ENCODE measurements at places on chromosomes 6 and 20.
A peak's percentile ranks its signal among the peaks of the same experiment; 100 is the strongest.

DNA sequence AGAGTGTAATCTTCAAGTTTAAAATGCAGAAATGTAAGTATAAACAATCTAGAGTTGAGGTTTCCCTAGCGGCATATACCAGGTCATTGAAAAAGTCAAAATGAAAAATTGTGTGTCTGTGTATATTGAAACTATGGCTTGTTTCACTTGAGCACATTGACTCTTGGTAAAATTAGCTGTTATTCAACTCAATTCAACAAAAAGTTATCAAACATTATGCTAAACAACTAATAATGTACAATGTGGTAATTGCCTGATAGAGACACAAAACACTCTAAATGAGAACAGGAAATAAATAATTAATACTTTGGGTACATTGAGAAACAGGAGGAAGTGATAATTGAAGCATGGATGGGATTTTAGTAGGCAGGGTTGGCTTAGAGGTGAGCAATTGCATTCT lies 444.8 kb downstream of the CDKAL1 start:
- DNase-seq, result no peak

- DNase-seq, result peak; percentile 72
Observed at GRCh38 chr6:26158581-26159356, 71.5 kb downstream of the HFE start.

DNA sequence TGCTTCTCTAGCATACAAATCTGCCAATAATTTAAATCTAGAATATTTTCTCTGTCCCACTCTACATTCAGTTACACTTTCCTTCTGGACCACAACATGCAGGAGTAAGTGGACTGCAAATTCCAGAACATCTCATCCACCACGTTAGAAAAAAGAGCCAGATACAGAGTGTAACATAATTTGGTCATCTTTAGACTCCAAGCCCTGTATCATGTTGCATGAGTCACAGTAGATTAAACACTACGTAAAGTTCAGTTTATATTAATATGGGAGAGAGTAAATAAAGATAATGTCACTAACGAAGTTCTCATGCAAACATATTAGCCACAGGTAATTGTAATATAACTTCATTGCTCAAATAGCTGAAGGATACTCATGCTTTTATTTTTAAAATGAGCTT lies 327.0 kb downstream of the C6orf118 start:
- DNase-seq, result no peak

DNA sequence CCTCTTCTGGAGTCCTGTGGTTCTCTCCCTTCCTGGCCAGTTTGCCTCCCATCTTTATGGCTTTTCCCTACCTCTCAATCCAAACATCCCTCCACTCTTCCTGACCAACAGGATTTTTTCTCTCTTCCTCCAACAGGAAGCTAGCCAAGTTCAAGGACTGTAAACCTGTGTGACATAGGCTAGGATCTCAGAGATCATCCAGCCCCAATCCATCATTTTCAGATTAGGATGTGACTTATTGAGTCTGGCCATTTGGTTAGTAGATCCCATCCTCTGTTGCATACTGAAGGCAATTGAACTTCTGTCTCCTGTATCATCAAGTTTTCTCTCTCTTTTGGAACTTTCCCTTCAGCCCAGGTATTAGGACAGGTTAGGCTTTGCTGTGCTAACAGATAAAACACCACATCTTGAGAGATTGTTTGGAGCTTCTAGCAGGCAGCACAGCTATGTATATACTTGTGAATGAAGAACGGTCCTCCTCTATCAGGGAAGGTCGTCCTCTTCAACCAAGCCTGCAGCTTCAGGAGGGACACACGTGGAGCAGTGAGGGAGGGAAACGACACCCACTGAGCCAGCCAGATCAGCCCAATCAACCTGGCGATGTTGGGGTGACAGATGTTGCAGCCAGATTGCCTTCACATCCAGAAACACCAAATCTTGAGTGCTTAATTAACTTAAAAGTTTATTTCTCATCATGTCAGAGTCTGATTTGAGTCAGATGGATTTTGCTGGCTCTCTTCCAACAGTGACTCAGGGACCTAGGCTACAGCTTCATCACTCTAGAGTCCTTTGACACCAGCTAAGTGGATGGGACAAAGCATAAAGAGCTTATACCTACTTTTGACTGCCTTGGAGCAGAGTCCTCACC lies 106.8 kb downstream of the GJA10 start:
- DNase-seq, result peak; percentile 69

DNA sequence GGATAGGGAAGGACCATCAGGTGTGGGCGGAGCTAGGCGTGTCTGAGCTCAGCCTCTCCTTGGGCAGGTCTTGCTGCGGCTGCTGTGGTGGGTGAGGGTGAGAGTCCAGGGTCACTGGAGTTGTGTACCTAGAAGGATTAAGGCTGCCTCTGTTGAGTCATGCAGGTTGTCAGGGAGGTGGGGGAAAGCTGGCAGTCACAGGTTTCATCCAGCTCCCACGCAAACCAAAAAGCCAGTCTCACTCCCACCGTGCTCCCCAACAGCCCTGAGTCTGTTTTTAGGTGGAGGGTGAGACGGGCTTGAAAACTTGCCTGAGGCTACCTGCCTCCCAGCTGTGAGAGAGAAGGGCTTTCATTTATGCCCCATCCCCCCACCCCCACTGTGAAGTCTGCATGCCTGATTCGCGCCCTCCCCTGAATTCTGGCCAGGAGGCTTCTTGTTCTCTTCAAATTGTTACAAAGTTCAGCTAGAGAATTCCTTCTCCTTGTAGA lies 161.5 kb downstream of the MYLK4 start:
- no peak for DNase-seq

DNA sequence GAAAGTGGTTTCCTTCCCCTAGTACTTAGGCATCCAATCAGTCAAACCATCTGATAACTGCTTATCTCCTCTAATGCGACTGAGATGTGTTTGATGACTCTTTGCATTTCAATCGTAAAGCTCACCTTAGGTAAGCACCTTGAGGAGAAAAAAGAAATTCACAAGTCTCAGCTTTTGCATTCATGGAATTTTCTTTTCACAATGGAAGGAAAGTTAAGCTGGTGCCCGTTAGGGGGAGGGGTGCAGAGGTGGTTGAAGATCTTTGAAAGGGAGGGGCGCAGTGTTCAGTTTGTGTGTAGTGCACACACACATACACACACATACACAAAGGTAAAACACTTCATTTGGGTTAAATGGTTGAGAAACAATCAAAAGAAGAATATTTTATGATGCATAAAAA lies 87.1 kb upstream of the SALL4 start:
- DNase-seq, result no peak

GRCh38 chr6:104477569-104477968 lies 382.1 kb downstream of the HACE1 start:
- DNase-seq, result no peak

DNA sequence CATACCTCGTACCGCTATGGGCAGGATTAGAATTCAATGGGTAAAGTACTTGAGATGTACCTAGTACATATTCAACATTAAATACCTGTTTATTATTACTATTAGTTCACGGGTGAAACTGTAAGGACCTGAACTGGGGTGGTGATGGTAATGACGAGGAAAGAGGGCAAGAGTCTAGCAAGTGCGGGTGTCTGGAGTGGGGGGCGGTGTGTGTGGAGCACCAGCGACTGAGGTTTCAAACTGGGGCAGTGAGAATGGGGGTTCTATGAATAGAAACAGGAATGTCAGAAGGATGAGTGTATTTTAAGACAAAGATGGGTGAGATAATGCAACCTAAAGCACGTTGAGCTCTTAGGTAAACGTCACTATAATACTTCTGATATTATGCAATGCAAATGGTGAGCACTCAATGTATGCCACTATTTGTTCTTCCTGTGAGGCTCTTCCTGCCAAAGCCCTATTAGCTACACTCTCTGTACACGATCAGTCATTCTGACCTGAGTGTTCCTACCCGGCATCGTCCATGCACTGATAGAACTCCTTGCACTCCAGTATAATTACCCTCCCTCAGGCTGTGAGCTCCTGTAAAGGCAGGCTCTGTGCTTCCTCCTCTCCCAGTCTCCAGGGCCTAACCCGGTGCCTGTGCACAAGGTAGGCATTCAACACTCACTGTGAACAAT lies 55.0 kb downstream of the ALDH5A1 start:
- no peak for DNase-seq

DNA sequence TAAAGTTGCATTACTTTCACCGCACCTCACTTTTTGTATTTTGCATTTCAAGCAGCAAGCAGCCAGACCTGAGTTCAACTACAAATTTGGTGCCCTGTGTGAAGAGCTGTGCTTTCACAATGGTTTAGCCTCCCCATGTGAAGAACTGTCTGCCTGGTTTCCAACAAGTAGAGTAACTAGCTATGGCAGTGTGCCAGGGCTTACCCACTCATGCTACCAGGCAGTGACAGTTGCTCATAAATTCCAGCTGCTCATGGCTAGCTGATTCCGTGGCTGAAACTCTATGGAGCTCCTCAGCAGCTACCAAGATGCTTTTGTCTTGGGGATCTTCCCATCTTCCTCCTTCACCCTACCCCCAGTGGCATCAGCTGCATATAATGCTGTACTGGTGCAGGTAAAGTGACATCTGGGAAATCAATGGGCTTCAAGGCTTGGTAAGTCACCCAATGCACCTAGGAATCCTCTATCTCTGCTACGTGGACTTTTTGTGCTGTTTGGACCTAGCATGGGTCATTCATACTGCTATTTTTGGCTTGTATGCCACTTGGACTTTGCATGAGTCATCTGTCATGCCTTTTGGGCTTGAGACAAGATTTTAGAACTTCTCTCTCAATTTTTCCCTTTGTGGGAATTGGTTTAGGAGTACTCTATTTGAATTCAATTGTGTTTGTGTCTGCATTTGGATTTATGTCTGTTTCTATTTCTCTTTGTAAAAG lies 176.5 kb upstream of the GJE1 start:
- peak; percentile 41 for DNase-seq

DNA sequence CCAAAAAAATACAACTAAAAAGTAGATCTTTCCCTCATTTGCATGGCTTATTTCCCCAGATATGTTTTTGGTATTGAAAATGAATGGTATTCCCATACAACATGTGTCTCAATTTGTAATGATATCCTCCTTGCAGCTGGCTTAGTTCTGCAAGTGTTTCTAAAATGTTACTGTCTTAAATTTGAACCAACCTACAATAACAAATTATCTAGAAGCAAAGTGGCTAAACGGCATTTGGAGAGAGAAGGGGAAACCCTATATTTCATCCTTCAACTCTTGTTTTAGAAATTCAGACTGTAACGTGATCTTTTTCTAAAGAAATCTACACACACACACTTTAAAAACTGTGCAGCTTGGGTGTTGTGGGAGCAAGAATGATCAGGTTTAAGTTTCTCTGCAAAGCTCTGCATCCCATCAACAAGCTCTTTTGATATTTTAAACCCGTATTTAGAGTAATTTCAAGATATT lies 153.0 kb downstream of the SOBP start:
- DNase-seq, result no peak

DNA sequence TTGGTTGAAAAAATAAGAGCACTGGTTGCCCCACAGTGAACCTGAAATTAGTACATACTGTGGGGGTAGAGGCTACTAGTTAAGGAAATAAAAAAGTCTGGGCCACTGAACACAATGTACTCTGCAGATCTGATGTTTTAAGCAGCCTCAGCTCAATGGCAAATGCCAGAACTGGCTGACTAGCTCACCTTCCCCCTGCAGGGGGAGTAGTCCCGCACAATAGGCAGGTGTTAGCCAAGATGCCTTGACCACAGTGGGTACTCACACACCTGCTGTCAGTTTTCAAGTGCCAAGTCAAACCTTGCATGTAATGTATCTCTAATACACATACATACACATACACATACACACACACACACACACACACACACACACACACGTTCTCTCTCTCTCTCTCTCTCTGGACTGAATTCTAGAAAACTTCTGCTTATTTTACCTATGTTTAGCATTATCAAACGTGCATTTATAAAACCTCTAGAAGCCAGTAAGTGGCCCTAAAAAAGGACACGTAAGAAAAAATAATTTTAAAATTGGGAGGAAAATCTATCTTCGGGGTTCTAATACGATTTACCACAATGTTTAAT lies 36.1 kb downstream of the GMDS start:
- no peak for DNase-seq

DNA sequence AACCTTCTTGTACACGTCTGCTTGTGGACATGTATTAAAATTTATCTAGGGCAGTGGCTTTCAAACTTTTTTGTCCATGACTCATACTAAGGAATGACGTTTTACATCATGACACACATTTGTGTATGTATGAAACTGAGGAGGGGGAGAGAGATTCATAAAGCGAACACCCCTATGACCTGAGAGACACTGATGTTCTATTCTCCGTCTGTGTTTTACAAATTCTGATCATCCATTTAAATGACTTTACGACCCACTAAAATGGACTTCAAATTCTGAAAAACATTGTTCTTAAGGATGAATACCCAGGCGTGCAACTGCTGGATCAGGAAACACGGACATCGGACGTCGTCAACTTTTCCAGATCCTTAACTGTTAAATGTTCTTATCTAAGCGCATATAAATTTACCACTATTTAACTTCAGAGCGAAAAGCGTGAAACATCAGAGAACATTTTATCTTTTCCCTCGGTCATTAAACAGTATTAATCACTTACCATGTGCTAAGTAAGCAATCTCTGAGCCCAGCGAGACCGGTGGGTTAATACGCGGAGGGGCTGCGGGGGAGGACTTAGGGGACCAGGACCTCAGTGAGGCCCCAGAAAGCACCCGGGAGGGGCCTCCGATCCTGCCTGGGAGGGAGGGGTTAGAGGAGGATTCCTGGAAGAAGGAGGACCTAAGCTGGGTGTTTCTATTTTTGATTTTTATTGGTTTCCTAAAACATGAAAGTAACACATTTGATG lies 1.2 kb downstream of the PLAGL1 start:
- peak; percentile 30 for DNase-seq

DNA sequence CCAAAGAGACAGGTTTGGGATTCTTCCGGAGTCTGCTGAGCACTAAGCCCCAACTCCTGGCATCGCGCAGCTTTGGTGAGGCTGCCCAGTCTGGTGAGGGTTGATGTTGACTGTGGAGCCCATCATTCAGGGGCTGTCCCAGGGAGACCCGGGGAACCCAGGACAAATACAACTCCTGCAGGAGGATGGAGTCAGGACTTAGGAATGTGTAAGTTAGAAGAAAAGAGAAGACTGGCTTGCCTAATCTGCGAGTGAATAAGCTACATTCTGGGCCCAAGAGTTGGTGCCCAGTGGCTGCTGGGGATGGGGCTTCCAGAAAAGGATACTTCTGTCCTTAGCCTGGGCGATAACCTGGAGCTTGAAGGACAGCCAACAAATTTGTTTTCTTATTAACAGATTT lies 47.9 kb downstream of the STK35 start:
- peak; percentile 63 for DNase-seq
